Right ventricle myocardium inferior (tissue), 1 donor: ENCODE measurements at places on chromosomes 2 and 18. TPM values are rescaled to one million over a fixed set of nuclear protein-coding genes. Genes with fewer than 3 reads are reported as not detected.

GRCh38 chr18:69358212-69358895 is 42.3 kb upstream of the DOK6 start:
- DNase-seq, result no peak

GRCh38 chr2:189232759-189233406 is 53.3 kb upstream of the COL5A2 start:
- DNase-seq, result no peak

GRCh38 chr2:23293731-23294130 is 91.2 kb upstream of the KLHL29 start:
- no peak for DNase-seq

The CFAP221 gene
- 0.51 TPM for total RNA-seq

GRCh38 chr18:74380916-74381315 is 65.3 kb downstream of the C18orf63 start:
- DNase-seq, result no peak

DNA sequence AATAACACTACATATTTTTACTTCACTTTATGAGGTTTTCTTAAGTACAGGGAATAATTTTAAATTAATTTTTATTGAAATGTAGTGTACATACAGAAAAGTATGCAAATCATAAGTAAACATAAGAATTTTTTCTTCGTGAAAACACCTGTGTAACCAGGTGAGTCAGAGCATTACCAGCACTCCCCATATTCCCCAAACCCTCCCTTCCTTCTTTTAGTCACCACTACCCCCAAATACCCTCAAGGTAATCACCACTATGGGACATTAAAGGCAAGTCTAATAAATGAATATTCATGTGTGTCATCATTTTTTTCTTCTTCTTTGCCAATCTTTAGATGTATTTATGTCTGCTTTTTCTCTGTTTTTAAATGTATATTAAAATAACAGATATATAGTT is 139.9 kb upstream of the LTBP1 start:
- DNase-seq, result no peak

The UGT1A3 gene
- total RNA-seq, result not detected

GRCh38 chr2:216181953-216182461 is 72.9 kb downstream of the XRCC5 start:
- DNase-seq, result no peak

DNA sequence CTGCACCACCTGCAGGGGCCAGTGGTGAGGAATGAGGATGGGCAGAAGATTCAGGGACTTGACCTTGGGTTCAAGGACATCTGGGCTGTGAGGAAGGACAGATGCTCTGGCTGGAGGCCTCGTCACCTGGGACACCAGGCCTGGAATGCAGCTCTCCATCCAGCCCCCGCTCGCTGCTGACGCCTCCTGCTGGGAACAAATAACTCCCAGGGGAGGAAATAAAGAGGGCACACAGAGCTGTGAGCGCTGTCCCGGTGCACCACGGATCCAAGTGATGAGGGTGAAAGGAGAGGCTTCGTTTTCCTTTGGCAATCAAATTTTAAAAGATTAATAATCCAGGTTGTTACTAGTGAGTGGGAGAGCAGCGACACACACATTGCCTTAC is 368.0 kb upstream of the MYT1L start:
- DNase-seq, result no peak

GRCh38 chr2:172912266-172912665 is 163.4 kb upstream of the MAP3K20 start:
- DNase-seq, result no peak

The DYSF gene
- 57.8 TPM for total RNA-seq
